EH (cell line): ENCODE measurements at places on chromosomes 13 and 19.

- no peak for DNase-seq
These were observed 138.4 kb downstream of the ATP11A start for GRCh38 chr13:112828082-112828699.

DNA sequence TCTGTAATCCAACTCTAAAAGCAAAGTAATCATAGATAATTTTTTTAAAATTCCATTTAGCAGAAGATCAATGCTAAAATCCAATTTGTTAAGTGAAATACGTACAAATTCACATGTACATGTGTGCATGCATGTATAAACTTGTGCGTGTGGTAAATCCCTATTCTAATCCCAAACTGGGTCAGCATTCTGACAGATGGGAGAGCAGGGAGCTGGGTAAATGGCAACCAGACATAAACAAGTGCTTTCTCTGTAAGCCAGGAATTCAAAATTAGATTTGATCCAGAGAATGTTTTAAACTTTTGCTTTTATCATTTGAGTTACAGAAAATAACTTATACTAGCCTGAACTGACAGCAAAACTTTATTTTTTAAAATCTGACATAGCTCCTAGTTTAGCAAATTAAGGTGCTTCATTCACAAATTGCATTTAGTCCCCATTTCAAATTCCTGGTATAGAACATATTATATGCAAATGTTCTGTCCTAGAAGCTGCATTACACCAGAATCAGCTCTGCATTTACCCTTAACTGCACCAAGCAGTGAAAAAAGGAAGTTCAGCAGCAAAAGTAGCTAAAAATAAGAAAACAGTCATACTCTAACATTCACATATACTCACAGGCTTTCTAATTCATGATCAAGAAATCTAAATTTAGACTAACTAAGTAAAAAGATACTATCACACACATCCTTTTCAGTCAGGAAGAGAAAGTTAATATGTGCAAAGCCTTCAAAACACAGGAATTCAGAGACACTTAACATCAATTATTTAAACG is 32.6 kb downstream of the UBL3 start:
- peak; percentile 70 for DNase-seq

- no peak for DNase-seq
These were observed 622 bp upstream of the VSTM2B start for GRCh38 chr19:29524912-29525831.

GRCh38 chr13:44884076-44884729 is 105.1 kb downstream of the NUFIP1 start:
- DNase-seq = peak; percentile 95

- DNase-seq = peak; percentile 47
These were observed 814 bp downstream of the S1PR2 start for GRCh38 chr19:10230173-10230860.
